ENCODE measurements at places on chromosomes 7 and 10.

DNA sequence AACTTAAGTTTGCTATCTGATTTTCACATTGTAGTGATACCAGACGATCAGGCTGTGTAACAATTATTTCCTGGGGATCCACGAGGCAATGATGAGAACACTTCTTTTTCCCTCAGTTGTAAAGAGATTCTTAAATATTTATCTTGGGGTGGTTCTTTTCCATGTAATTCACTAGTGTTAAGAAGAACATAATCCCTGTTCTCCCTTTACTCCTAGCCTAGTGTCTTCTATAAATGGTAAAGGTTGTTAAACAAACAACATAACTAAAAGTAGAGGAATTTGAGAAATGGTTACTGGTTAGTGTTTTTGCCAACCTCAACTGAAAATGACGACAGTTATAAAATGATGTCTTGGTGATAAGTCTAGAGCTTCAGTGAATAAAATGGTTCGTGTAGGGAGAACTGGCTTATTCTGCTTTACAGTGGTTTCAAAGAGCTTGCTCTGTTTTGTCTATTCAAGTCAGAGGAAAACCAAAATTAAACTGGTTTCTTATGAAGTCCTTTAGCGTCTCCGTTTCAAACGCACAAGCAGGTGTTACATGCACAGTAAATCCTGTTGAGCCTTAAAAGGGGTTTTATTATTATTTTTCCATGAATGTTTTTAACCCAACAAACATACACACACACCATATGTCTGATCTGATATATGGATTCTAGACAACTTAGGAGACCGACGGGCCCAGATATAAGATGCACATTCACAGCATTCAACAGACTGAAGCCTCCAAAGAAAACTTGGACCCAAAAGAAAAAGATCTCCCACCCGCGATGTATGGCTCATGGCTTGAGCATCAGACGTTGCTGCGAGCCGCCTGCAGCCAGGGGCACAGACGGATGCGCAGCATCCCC is 1.1 kb downstream of the TBX20 start:
- no peak for DNase-seq

- no peak for DNase-seq
Measured at GRCh38 chr7:115924411-115924810, 106.2 kb downstream of the TFEC start.

GRCh38 chr7:134366481-134366880 is 49.8 kb upstream of the SLC35B4 start:
- DNase-seq, result no peak

DNA sequence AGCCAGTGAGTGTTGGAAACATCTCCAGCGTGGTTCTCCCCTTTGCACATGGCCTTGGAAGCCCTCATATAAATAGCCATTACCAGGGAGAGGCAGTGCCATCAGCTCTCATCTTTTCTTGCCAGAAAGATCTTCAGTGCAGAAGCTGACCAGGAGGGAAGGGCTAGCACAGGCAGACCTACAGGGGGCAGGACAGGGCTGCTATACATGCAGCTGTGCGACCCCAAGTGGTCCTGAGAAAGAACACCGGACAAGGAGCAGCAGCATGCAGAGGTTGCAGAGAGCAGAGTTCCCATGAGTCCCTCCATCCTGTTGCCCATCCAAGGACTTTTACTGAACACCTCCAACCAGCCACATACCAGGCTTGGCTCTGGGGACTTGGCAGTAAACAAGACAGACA is 17.1 kb downstream of the GRID1 start:
- no peak for DNase-seq

GRCh38 chr10:102630663-102631062 is 13.6 kb upstream of the TRIM8 start:
- no peak for DNase-seq
